Occipital lobe (tissue), 3 donors: ENCODE measurements at places on chromosomes 5 and 9.

DNA sequence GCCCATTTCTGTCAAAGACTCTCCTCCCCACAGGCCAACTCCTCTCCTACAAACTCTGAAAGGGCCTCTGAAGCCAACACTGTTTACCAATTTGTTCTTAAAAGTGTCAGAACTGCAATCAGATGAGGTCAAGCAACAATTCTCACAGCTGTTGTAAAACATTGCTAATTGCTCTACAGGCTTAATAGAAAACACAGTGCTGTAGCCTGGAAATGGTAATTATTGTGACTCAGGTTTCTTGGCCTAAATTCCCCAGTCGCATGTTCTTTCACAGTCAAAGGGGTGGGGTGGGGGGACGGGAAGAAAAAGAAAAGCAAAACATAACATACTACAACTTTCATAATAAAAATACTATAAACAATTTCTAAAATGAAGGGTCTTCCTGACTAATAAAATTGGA is 343.2 kb downstream of the DMAC1 start:
- DNase-seq: no peak

GRCh38 chr9:27428551-27428950 is 95.5 kb upstream of the IFNK start:
- DNase-seq: no peak

DNA sequence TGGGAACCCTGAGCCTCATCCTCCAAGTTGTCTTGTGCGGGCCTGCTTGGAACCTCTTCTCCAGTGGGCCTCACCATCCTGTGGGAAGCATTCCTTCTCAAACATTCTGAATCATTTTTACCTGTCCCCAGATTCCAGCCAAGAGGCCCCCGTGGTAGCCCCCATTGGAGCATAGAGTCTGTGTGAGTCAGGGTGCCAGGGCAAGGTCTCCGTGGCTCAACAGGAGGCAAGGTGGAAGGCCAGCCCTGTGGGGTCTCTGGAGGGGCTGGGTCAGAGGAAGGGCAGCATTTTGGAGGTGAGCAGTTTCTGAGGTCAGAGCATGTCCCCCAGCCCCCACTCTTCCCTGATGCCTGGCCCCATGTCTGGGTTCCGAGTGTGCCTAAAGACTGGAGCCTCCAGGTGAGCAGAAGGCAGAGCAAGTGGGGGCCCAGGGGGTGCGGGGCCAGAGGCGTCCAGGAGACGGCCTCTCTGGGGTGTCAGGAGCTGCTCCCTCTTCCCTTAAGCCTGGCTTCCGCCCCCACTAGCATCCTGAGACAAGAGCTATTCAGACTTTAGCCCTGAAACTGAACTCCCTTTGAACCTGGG is 2.1 kb downstream of the CACNA1B start:
- DNase-seq: no peak

DNA sequence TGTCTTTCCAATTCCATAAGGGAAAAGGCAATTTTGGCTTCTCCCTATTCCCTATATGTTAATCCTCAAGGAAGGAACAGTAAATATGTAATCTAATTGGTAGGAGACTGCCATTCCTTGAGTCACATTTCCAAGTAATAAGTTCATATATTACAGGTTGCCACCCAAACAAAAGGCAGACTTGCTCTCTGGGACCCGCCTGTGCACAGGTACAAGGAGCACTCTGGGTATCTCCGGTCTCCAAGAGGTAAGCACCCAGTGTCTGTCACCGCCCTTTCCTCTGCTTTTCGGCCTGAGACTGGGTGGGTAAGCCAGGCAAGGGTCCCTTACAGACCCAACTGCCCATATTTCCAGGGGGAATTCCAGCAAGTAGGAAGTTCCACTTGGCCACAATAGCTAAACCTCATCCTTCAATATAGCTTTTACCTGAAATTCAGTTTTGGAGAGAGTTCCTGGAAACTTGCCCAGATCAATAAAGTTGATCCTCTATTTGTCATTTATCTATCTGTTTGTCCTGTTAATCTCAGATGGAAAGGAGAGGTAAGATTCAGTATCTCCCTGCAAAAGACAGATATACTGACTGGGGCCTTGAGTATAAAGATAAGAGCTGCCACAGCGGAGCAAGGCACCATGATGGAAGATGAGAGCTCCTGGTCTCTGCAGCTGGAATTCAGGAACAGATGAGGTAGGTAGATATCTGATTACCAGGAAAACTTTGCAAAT is 81.8 kb downstream of the SUSD1 start:
- DNase-seq: no peak

DNA sequence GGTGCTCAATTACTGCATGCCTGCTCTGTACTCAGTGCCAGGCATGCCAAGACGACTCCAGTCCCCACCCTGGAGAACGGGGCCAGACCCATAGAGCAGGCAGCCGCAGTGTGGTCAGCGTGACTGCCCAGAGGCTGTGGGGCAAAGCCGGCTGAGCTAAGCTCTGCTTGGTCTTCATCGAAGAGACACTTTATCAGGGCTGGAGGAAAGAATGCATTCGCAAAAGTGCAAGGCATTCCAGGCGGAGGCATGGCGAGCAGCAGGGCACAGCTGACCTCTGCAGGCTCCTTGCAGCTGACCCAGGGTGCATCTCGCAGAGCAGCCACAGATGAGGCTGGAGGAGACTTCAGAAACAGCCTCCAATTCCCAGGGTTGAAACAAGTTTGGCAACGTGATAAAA is 13.6 kb downstream of the MED27 start:
- no peak for DNase-seq

DNA sequence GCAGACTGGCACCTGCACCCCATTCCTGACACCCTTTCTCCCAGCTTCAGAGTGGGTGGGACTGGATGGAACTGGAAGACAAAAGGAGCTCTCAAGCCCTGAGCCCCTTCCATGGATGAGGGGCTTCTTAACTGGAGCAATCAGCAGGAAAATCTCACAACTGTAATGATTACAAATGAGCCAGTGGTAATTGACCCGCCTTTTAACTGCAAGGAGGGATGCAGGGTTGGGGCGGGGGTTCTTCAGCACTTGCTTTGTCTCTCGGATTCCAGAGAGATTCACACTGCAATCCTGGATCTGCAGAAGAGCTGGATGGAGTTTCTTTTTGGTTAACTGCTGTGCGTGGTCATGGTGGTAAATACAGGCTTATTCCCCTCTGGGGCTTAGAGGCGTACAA is 160.1 kb upstream of the SHB start:
- DNase-seq: no peak

DNA sequence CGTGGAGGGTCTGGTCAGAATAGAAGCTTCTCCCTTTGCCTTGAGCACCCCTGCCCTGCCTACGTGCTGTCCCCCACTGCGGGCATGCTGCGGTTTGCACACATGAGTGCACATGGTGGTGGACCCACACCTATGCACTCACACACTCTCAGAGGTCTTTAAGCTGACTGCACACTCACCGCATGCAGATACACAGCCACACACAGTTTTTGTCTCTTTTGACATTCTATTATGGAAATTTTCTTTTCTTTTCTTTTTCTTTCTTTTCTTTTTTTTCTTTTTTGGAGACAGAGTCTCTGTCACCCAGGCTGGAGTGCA is 584 bp upstream of the ARID3C start:
- DNase-seq: no peak

- DNase-seq: no peak
Measured at GRCh38 chr9:8652255-8652654, 852.7 kb upstream of the DMAC1 start.

DNA sequence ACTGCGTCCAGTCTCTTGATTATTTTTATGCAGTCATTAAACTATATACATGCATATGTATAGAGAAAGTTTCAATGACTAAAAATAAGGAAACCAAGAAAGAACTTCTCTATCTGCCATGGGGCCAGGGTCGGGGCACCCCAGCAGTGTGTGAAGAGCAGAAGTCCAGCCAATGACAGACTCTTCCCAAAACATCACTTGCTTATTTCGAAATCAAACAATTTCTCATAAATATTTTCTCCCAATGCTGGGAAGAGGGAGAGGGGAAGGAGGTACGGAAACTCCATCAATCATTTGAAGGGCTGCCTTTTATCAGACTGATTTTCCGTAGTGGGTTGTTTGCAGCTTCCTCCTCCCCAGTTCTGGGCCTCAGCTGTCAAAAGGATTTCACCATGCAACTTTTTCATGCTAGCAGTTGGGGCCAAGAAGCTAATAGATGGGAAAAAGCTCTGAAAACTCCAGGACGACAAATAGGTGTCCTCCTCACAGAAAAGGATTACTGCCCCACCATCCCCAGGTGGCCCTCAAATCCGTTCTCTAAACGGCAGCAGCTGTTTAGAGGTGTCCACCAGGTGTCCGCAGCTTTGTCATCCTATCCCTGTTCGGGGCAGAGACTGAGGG is 617 bp upstream of the FPGS start:
- no peak for DNase-seq

DNA sequence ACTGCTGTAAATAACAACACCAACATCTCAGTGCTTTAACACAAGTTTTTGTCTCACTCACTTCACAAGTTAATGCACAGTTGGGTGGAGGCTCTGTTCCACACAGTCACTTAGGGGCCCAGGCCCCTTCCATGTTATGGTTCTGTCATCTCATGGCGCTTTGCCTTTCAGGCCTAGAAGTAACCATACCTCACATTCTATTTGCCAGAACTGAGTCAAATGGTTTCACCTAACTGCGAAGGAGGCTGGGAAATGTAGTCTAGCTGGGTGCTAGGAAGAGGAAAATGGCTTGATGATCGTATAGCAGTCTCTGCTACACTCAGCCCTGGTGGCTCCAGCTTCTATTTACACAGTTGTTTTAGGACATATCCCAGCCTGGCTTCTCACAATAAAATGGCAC is 23.1 kb upstream of the MVB12B start:
- no peak for DNase-seq

- no peak for DNase-seq
Measured at GRCh38 chr5:91031402-91031752, 351.7 kb downstream of the ARRDC3 start.

- DNase-seq: no peak
Measured at GRCh38 chr5:154145268-154145667, 45.3 kb upstream of the GALNT10 start.

- no peak for DNase-seq
Measured at GRCh38 chr9:111250875-111251842, 78.9 kb downstream of the OR2K2 start.

DNA sequence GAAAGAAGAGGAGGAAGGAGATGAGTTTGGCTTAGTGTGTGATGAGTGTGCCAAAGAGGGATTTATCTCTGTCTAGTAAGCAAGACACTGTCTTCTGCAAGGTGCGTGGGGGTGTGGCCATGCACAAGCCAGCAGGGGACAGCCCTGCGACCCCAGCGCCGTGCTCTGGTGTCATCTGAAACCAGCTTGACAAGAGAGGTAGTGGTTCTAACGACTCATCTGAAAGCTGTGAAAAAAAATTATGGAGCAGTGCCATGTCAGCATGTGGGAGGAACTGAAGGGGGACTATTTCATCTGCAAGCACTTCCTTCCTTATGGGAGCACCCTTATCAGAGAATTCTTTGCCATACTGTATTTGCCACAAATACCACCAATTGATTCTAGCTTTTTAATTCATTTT is 398.6 kb downstream of the PSAT1 start:
- no peak for DNase-seq

GRCh38 chr9:128701227-128701854 is 962 bp upstream of the PKN3 start:
- no peak for DNase-seq

DNA sequence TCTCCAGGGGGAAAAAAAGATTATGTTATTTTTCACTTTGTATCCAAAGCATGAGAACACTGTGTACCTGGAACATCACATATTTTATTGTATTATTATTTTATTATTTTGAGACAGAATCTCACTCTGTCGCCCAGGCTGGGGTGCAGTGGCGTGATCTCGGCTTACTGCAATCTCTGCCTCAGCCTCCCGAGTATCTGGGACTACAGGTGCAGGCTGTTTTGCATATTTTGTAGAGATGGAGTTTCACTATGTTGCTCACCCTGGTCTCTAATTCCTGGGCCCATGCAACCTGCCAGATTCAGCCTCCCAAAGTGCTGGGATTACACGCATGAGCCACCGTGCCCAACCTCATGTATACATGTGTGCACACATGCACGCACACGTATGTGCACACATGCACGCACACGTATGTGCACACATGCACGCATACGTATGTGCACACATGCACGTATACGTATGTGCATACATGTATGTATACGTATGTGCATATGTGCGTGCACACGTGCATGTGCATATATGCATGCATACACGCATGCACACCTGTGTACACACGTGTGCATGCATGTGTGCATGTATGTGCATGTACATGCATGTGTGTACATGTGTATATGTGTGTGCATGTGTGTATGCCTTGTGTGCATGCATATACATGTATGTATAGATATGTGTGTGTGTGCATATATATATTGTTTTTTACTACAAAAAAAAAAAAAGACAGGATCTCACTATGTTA is 9.5 kb upstream of the UGCG start:
- DNase-seq: no peak

DNA sequence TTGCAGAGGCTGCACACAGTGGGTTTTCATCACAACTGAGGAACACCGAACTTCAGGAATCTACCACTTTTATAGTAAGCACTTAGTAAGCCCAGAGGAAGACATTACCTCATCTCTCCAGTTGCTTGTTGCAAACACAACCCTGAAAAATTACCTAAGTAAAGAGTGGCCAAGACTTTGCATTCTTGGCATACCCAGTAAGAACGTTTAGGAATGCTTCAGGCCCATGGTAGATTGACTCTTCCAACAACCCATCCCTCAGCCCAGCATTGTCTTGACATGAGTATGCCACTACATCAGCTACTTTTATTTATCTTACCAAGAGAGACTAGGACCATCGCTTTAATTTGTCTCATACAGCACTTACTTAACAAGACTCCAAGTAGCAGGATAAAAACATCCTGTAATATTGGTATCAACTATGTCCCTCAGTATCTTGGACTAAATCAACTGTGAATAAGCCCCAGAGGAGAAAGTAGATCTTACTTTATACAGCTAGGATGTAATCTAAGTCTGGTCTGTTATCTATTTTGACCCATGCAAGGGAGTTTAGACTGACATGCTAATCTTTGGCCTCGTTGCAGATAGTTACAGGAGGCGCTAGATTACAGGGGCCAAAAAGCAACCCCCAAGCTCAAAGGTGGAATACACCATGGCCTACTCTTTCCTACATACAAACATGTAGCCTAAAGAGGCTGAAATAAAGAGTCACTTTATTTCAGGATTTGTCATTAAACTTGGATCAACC is 114.9 kb downstream of the INVS start:
- no peak for DNase-seq

DNA sequence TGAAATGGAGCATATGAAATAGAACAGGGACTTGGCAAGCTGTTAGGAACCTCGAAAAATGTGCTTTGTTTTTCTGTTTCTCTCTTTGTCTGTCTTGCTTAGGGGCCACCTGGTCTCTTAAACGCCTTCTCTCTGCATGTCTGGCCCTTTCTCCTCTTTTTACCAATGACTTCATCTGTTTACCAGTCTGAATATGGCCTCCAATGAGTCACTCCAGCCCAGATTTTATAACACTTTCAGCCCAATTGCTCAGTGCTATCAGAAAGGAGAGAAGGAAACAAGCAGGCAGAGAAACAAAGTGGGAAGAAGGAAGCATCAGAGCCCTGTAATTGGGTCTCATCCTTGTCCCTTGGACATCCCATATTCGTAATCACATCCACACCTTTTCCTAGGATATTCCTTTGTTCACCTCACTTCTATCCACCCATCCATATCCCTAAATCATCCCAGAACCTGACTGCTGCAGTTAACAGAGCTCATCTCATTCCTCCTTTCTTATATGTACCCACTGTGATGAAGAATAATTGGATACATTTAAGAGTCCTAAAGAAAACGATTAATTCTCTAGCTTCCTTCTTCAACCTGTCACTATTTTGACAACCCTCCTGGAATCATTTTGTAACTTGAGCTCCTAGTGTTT is 151.8 kb upstream of the GPR151 start:
- DNase-seq: peak; percentile 64
